Activated CD4-positive, alpha-beta T cell treated with anti-CD3 and anti-CD28 coated beads, Interleukin-2, amount 50 U/mL, for 24 hours (primary cell): ENCODE measurements at places on chromosomes 13 and 19.

- DNase-seq = no peak
Measured at GRCh38 chr13:77319536-77319935, 7.4 kb downstream of the MYCBP2 start.

DNA sequence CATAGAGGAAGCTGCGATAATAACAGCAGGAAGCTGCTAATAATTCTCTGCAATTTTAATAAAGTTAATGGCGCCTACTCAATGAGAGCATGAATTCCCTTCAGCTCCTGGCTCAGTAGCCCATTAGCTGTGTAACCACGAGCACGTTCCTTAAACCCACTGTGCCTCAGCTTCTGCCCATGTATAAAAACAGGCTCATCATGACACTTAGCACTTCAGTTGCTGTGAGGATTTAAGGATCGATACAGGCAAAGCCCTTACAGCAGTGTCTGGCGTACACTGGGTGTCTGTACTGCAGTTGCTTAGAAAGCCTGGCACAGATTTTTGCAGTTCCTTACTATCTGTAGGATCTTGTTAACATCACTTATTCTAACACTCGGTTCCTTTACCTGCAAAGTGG lies 673.4 kb upstream of the ARGLU1 start:
- DNase-seq = no peak

- no peak for DNase-seq
Measured at GRCh38 chr13:110546926-110547325, 14.6 kb downstream of the RAB20 start.

GRCh38 chr19:519449-519865 lies 12.1 kb upstream of the CDC34 start:
- no peak for DNase-seq

GRCh38 chr13:110571896-110572777 lies 10.6 kb upstream of the RAB20 start:
- DNase-seq = no peak

DNA sequence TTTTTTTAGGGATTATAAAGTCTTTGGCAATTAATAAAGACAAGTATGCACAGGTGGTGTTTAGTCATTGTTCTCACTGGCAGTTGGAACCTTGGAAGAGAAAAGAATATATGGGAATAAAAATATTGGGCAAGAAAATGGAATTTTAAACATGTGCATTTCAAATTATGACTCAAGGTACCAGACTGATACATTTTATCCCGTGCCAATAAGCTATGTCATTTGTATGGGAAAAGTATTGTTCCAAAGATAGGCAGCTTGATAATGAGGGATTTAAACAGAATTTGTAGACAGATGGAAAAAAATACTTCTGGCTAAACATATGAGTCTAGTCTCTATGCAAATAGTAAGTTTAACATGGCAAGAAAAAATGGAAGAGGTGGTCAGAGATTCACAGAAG lies 169.5 kb upstream of the UFM1 start:
- no peak for DNase-seq

GRCh38 chr13:60398907-60399589 lies 2.0 kb downstream of the TDRD3 start:
- DNase-seq = no peak

- no peak for DNase-seq
Measured at GRCh38 chr19:46023311-46023779, 492 bp upstream of the PGLYRP1 start.

DNA sequence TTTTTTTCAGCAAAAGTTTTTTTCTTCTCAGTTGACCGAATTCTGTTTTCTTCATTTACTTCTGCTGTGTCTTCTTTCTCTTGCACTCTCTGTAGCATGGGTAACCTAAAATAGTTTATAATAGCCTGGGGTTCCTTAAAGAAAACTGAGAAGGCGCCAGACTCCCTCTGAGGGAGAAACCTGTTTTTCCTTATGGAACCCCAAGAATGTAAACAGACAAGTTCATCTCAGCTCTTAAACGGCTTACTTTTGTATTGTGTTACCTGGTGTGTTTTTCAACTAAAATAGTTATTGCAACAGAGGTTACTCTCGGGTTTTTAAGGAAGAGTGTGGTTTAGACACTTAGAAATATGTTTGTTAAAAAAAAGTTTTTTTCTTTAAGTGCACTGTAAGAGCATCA lies 23.8 kb upstream of the TM9SF2 start:
- no peak for DNase-seq
